Stimulated activated CD8-positive, alpha-beta memory T cell treated with anti-CD3 and anti-CD28 coated beads, Interleukin-2, amount 100 ng/mL, for 1 hour (primary cell): ENCODE measurements at places on chromosomes 6 and 20.

DNA sequence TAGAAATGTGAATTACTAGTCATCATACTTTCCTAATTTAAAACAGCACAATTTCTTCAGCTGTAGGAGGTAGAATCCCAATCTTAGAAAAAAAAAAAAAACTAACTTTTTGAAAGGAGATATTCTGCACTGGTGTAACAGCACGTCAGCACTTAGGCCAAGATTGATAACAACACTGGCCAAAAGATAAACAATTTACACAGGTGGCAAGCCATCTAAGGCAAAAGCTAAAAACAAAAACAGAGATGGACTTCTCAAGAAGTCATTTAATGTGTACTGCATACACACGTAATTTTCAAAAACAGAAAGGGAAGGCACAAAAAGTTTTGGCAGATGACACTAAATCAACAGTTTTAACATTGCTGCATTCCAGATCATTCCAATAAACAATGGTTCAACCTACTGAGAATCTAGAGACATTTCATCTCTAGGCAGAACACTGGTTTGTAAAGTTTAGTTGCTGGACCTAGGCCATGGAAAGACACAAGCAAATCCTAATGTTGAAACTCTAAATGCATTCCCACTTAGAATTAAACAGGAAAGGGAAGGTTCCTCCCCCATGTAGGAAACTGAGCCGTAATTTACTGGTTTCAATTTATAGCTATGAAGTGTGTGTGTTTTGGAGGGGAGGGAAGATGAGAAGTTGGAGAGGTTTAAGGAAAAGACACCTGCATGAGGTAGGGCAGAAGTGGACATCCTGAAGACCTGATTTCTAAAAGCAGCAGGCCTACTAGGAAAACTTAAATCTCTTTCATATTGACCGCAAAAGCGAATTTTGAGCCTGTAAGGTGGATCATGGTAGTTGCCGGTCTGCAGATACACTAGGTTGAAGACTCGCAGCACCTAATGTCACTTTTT, 1.3 kb downstream of the GCLC start:
- DNase-seq = no peak

GRCh38 chr6:129281168-129281796, 398.3 kb downstream of the LAMA2 start:
- no peak for DNase-seq

DNA sequence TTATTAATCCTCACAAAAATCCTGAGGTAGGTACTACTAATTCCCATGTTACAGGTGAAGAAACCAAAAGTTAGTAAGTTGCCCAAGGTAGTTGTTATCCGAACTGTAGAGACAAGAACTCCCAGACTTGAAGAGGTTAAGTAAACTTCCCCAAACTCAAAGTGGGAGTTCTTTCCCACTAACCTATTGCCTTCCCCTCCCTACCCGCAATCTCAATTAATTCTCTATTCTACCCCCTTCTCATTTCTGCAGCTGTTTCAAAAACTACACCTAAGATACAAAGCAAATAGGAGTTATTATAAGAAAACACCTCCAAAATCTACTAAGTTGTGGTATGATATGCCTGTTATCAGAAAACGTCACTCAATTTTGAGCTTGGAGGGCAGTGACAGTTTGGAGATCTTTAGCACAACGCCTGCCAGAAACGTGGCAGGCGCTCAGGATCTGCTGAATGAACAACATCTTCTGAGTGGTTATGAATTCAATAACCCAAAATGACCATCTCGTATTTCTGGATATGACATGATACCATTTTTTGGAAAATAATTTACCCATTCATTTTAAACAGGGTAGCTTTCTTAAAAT, 7.1 kb downstream of the CSNK2A1 start:
- DNase-seq = no peak

- DNase-seq = no peak
These were observed 38.4 kb downstream of the LCA5 start for GRCh38 chr6:79498842-79499241.

GRCh38 chr6:126753606-126754005, 364.9 kb upstream of the RSPO3 start:
- DNase-seq = no peak

GRCh38 chr6:35179901-35180535, 33.7 kb upstream of the SCUBE3 start:
- DNase-seq = no peak

DNA sequence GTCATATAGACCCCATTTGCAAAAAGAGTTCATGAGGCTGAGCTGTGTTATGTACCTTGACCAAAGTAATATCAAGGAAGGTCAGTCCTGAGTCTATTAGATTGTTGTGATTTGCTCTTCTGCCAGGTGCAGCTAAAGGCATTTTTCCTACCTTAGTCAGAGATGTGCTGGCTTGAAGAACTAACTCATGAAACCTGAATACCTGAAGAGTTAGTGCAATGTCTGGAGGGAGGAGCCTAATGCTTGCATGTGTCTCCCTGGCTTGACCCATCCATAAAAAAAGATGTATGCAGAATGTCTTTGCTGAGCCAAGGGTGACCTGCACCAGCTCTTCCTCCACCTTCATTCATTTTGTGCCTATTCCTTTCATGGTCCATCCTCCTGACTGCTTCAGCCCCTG, 742.0 kb downstream of the KIF16B start:
- no peak for DNase-seq

- no peak for DNase-seq
These were observed 280.4 kb downstream of the PACRG start for GRCh38 chr6:163008186-163008585.

- DNase-seq = no peak
These were observed 1.2 kb upstream of the TOX2 start for GRCh38 chr20:43913291-43914025.

DNA sequence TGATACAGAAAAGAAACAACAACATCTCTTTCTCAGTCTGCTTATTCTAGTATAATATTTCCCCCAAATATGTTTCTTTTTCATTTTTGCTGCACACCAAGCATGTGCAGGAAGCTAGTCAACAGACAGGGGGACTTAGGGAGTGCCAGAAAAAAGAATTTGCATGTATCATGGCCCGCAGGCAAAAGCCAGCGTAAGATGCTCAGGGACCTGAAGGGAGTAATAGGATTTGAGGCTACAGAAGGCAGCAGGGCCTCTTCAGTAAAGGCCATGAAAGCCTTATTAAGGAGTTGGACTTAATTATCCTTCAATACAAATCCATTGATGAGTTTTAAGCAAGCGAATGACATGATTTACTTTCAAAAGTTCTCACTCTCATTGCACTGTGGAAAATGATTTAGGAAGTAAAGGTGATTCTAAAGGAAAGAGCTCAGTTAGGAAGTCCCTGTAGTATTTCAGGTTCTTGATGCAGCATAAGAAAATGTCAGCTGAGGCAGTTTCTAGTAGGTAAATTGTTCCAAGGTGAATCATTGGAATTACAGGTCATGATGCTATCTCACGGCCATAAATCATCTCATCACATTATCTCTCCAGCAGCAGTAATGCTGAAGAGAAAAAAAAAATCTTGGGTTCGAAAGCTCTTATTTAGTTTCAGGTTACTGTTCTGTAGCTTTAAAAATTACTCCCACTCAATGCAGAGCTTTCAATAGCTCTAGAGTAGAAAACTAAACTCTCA, 94.8 kb downstream of the PTCHD4 start:
- no peak for DNase-seq

DNA sequence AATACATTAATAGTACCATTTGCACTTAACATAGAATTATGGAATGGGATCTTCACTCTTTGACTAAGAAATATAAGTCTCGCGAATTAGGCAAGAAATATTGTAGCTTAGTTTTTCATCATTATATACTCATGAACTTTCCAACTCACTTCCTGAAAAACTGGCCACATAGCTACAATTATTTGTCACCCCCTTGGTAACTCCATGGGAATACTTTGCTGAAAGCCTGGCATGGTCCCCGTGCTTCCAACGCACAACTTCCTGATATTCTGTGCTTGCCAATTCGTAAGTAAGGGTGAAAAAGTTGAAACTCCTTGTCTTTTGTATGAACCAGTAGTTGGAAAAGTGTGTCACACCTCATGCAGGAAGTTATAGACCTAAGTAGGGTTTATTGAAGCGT, 23.7 kb upstream of the HLA-DQA1 start:
- DNase-seq = no peak

GRCh38 chr6:26241033-26241895, 123.7 kb upstream of the BTN3A2 start:
- DNase-seq = no peak

GRCh38 chr6:117396228-117396627, 29.5 kb downstream of the ROS1 start:
- DNase-seq = no peak

DNA sequence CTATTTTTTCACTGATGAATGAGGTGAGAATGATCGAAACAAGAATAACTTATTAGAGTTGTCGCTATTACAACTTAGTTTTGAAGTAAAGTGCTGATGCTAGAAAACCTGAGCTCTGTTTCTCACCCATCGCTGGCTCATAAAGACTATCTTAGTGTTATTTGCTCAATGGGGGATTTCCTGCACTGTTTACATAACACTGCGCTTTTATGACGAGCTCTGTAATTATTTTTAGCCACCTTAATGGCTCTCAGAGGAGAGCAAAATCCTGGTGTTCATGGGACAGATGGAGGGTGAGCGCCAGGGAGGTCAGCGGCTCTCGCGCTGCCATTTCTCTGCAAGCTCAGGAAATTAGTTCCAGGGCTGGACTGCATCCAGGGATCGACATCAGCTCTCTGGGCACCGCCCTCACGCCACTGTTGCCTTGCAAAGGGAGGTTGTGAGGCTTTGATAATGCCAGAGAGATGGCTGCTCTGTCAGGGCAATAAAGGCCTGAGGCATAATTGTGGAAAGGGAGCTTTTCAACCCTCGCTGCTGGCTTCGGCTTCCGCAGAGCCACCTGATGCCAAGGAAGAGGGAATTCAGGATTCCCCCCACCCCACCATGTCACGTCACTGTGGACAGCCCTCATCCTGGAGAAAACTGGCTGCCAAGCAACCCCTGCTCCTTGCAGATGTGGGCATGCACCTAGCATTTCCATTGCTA, 72.0 kb downstream of the DACT2 start:
- DNase-seq = no peak

DNA sequence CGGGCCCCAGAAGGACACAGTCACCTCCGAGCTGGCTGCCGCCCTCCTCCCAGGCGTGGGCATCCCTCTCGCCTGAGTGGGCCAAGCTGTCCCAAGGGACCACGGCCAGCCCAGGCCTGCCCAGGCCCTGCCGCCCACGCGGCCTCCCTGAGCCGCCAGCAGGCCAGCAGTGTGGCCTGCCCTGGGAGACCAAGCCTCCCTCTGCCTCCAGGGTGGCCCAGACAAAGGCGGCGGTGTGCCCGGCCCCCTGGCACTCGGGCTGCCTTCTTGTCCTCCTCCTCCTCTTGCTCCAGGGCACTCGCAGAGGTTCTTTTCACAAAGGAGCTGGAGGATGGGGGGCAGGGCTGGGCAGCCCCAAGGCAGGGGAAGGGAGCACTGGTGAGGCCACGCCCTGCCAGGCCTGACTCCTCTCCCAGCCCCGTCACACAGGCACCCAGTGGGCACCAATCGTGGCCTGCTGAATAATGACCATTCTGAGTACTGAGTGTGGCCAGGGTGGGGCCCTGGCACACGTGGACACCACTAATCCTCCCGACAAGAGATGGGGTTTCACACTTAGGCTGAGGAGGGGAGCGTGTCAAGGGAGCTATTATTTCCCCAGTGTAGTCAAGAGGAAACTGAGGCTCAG, 25.3 kb downstream of the NOL4L start:
- DNase-seq = no peak

DNA sequence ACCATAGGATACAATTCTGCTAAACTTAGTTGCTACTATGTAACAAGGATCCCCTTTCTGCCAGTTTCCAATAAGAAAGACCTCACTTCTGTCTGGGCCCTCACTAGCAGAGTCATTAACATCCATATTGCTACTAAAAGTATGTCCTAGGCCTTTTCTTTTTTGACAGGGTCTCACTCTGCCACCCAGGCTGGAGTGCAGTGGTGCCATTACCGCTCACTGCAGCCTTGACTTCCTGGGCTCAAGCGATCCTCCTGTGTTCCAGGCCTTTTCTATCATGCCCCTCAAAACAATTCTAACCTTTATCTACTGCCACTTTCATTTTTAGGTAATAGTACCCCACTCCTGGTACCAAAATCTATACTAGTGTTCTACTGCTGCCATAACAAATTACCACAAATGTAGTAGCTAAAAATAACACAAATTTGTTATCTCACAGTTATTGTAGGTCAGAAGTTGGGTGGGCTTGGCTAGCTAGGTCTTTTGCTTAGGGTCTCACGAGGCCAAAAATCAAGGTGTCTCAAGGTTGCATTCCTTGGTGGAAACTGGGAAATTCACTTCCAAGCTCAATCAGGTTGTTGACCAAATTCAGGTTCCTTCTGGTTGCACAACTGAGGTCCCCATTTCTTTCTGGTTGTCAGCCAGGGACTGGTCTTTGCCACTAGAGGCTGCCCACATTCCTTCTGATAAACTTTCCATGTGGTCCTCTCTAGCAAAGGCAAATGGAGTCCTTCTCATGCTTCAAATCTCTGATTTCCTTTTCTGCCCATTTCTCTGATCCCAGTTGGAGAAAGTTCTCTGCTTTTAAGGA, 3.0 kb downstream of the CSNK2A1 start:
- DNase-seq = no peak

DNA sequence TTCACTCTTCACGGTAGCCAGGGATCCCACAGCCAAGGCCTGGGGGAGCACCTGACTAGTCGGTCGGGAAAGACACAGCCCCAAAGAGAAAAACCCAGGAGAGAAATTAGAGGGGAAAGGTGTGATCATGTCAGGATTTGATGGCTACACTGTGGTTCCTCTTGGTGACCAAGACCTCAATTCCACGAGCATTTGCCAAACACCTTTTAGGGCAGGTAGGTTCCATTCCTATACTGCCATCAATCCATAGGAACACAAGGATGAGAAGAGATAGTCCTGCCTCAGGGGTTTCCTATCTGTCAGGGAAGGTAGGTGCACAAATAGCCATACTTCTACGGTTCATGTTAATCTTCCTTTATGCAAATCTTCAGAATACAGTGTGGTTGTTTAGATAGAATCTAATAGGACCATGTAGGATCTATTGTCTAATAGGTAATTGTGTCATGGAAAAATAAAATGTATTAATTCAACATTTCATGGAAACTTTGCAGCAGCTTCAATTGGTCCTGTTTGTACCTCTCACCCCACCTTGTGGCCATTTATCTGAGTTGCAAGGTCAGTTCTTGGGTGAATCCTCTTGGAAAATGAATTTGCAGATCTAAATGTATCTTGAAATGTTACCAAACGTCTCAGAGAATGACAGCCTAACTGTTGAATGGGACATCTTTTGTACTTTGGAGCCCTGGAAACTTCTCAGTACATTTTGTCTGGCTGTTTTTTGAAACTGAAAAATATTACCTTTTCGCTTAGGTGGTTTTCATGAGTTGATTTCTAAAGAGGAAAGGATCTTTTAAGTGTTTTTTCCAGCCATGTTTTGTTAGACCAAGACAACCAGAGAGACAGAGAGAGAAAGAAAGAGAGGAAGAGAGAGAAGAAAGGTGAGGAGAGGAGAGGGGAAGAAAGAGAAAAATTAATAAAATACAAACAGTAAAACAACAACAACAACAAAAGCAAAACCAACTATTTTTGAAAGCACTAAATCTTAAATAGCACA, 33.7 kb upstream of the IYD start:
- DNase-seq = no peak

- DNase-seq = no peak
These were observed 330.9 kb upstream of the CDH4 start for GRCh38 chr20:60921022-60921622.
